ENCODE measurements at places on chromosomes 1 and 21. TPM values are rescaled to one million over a fixed set of nuclear protein-coding genes. Genes with fewer than 3 reads are reported as not detected.

SMCP gene
- not detected for polyA plus RNA-seq

GJB4 gene
- polyA plus RNA-seq = 0.25 TPM

OR2L8 gene
- polyA plus RNA-seq = not detected

KPRP gene
- not detected for polyA plus RNA-seq

CDC42BPA gene
- 47.2 TPM for polyA plus RNA-seq

ETNK2 gene
- 26.8 TPM for polyA plus RNA-seq

CELA3A gene
- polyA plus RNA-seq = not detected

CEPT1 gene
- polyA plus RNA-seq = 59.0 TPM

SLAMF8 gene
- polyA plus RNA-seq = 0.80 TPM

NCF2 gene
- 2.9 TPM for polyA plus RNA-seq

MIS18A gene
- 26.9 TPM for polyA plus RNA-seq
